Aorta (tissue), 5 donors: ENCODE measurements at places on chromosomes 4 and X.

- no peak for DNase-seq
Observed at GRCh38 chrX:19956923-19957322, 33.9 kb downstream of the BCLAF3 start.

DNA sequence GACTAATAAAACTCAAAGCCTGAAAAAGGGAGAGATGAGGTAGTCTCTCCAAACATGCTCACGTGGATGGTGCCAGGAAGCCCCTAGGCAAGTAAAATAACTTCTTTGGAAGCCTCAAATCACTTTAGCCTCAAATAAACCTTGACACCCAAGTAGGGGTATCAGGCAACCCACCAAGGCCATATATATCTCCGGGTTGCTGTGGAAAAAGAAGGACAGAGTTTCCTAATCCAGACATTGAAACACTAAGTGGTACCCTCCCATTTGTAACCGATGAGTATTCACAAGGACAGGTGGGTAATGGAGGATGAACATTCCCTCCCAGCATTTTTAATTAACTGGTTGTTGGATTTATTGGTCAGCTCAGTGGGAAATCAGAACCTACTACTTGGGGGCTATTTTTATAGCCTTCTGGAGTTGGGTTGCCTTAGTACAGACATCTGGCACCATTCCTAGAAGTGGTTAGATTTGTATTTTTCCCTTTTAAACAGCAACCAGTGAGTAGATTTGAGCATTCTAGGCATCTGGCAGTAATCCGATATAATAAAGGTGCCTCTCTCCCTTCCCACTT lies 87.7 kb downstream of the GPC3 start:
- no peak for DNase-seq

- DNase-seq, result peak; percentile 89
Observed at GRCh38 chr4:3044870-3045819, 29.2 kb downstream of the HTT-AS start.

DNA sequence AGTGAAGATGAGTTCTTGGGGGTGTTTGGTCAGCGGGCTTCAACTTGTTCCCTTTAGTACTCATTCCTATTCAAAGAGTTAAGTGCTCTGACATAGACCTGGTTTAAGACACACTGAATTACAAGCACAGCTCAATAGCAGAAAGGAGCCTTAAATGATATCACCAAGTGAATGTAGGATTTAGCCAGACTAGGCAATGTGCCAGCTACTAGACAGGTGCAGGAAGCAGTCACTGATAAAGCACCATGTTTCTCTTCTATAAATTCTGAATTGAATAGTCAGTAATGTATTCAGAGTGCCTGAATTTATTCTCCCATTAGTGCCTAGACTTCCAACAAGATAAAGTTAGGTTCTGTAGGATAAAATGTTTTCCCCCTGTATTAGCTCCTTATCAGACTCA lies 63.6 kb downstream of the ASB9 start:
- no peak for DNase-seq

DNA sequence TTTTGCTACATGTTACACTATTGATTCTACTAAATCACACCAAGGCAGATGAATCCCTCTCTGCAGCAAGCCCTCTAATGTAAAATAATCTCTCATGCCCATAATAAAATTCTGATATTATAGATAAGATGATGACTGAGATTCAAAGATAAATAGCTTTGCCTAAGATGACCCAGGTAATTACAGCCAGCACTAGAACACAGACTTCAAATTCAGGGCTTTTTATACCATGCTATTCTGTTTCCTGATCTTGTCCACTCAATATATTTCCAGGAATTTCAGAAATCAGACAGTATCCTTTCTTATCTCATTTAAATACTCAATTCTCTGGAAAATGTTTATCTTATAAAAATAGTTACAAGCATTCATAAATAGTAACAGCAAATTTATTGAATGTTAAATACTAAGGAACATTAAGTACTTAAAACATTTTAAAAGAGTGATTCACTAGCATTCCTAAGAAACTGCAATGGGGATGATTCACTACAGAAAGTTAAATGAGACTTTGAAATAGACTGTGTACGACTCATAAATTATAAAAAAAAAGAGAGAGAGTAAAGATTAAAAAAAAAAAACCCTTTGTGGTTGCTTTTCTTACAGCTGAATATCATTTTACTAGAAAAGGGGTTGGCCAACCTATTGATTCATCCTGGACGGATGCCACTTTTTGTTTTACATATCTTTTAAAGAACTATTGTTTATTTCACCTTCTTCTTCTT lies 45.8 kb upstream of the IL21 start:
- DNase-seq, result no peak

- peak; percentile 52 for DNase-seq
Observed at GRCh38 chrX:17655211-17656034, 81.9 kb upstream of the SCML1 start.
